ENCODE measurements at places on chromosomes 11 and 22. TPM values are rescaled to one million over a fixed set of nuclear protein-coding genes. Genes with fewer than 3 reads are reported as not detected.

Gene MS4A3
- not detected for total RNA-seq

Gene ZNF280B
- 1.2 TPM for total RNA-seq

Gene SYCE3
- not detected for total RNA-seq

Gene MTMR3
- 9.3 TPM for total RNA-seq

Gene TCF20
- 13.3 TPM for total RNA-seq

Gene MYRF
- 15.3 TPM for total RNA-seq

Gene SYT12
- 22.6 TPM for total RNA-seq

Gene YPEL4
- 0.39 TPM for total RNA-seq

Gene OOSP3
- total RNA-seq = not detected

Gene KRTAP5-10
- not detected for total RNA-seq

Gene CRYBB2
- total RNA-seq = not detected

Gene GGTLC2
- not detected for total RNA-seq

Gene OTOG
- not detected for total RNA-seq

Gene APOBEC3A
- total RNA-seq = not detected

Gene CD3E
- not detected for total RNA-seq

Gene TUB
- 5.7 TPM for total RNA-seq

Gene CCDC81
- 0.15 TPM for total RNA-seq

Gene BLID
- total RNA-seq = not detected

Gene MRGPRX2
- total RNA-seq = not detected

Gene ARHGAP42
- total RNA-seq = 5.2 TPM

Gene TMPRSS4
- not detected for total RNA-seq

Gene TLCD5
- 6.1 TPM for total RNA-seq

Gene HSCB
- 12.6 TPM for total RNA-seq

Gene RAB36
- total RNA-seq = 7.8 TPM

Gene SCN2B
- total RNA-seq = not detected

Gene LRRC74B
- not detected for total RNA-seq

Gene PTGDR2
- total RNA-seq = not detected

Gene GPHA2
- total RNA-seq = not detected

Gene FZD4
- total RNA-seq = 1.2 TPM

Gene PHLDA2
- 105 TPM for total RNA-seq

Gene UBE2L3
- 64.9 TPM for total RNA-seq

Gene SAA4
- not detected for total RNA-seq

Gene YPEL1
- total RNA-seq = 0.46 TPM

Gene LDHAL6A
- not detected for total RNA-seq

Gene OR51B5
- not detected for total RNA-seq

Gene STIM1
- 26.8 TPM for total RNA-seq

Gene JAML
- not detected for total RNA-seq

Gene DCHS1
- 0.09 TPM for total RNA-seq

Gene WNT11
- total RNA-seq = 1.6 TPM

Gene PRAME
- total RNA-seq = 117 TPM

Gene CDC45
- total RNA-seq = 24.5 TPM

Gene SVIP
- 13.1 TPM for total RNA-seq

Gene CARD10
- 30.6 TPM for total RNA-seq
